NCI-H345 (cell line): ENCODE measurements at places on chromosomes 7 and 10.
A peak's percentile ranks its signal among the peaks of the same experiment; 100 is the strongest.

- DNase-seq: no peak
Measured at GRCh38 chr10:120658943-120659885, 191.9 kb upstream of the WDR11 start.

DNA sequence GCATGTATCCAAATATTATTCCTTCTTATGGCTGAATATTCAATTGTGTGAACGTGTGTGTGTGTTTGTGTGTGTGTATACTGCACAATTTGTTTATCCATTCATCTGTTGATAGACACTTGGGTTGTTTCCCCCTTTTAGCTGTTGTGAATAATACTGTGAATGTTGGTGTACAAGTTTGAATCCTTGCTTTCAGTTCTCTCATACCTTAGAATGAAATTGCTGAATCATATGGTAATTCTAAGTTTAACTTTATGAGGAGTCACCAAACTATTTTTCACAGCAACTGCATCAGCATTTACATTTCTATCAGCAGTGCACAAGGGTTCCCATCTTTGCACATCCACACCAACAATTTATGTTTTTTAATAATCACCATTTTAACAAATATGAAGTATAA lies 86.9 kb upstream of the GATAD1 start:
- no peak for DNase-seq

GRCh38 chr7:157889480-157889879 lies 552.7 kb downstream of the DNAJB6 start:
- peak; percentile 38 for DNase-seq

DNA sequence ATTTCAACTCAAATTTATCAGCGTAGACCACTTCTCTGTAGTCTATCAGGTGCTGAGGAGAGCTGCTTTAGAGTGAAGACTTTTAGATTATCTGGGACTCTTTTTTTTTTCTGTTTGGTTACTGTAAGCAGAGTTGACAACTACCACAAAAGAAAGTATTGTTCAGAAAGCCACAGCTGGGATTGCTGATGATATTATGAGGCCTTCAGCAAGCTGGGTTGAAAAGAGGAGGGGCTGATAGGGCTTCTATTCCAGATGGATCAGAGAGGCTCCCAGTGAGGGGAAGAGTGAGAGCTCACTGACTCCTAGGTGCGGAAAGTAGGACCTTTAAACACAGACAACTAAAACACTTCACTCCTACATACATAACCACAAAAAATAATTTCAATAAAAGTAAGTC lies 188.5 kb upstream of the FERD3L start:
- DNase-seq: no peak

GRCh38 chr7:36611703-36612102 lies 112.6 kb downstream of the AOAH start:
- no peak for DNase-seq

GRCh38 chr10:118664321-118664720 lies 68.9 kb upstream of the PRLHR start:
- DNase-seq: no peak

DNA sequence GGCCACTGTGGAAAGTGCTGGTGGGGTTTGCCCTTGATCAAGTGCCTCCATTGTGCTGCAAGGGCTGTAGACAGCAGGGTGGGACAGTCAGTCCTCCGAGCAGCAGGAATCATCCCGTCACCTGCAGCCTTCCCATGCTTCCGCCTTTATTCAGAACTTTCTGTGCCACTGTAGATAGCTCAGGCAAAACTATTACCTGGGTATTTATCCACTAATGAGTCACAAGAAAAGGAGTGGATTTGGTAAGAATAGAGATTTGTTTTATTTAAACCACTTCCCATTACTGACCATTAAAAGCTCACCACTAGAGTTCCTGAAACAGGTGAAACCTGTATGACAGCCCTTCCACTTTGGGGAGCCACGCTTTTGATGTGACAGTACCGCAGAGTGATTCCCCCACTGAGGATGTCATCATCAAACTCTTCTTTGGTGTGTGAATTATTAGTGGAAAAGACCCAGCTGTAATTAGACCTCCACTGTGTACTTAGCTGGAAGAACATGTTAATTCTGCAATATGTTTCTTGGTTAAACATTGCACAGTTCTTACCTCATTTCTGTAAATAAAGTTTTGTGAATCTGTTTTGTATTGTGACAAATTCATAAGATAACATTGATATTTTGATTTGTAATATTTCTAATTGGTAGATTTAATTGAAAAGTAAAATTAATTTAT lies 208.8 kb downstream of the MLLT10 start:
- DNase-seq: no peak

- DNase-seq: no peak
Measured at GRCh38 chr10:47458466-47459154, 25.3 kb downstream of the ANXA8 start.

GRCh38 chr10:71525092-71525491 lies 128.4 kb downstream of the CDH23 start:
- DNase-seq: no peak

GRCh38 chr7:30323006-30323355 lies 38.6 kb downstream of the ZNRF2 start:
- DNase-seq: no peak

DNA sequence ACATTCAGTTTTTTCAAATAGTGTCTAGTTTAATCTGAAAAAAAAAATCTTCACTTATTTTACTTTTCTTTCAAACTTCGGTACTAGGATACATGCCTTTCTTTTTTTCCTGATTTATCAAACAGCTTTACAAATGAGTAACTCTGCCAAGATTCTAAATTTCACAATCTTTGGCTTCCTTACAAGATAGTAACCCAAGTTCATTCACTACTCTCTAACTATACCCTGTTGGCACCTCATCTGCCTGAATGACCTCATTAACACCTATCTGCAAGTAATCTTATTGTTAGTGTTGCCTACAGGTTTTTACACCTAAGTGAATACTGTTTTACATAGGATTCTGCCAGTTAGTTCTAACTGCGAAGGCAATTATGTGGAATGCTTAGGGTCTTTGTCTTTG lies 159.8 kb downstream of the FOXP2 start:
- no peak for DNase-seq
